GOT3 (cell line): ENCODE measurements at places on chromosomes 7 and 10.

GRCh38 chr7:36448781-36449379, 59.2 kb downstream of the ANLN start:
- no peak for DNase-seq

- DNase-seq = no peak
Measured at GRCh38 chr7:157151626-157152339, 13.1 kb downstream of the UBE3C start.

DNA sequence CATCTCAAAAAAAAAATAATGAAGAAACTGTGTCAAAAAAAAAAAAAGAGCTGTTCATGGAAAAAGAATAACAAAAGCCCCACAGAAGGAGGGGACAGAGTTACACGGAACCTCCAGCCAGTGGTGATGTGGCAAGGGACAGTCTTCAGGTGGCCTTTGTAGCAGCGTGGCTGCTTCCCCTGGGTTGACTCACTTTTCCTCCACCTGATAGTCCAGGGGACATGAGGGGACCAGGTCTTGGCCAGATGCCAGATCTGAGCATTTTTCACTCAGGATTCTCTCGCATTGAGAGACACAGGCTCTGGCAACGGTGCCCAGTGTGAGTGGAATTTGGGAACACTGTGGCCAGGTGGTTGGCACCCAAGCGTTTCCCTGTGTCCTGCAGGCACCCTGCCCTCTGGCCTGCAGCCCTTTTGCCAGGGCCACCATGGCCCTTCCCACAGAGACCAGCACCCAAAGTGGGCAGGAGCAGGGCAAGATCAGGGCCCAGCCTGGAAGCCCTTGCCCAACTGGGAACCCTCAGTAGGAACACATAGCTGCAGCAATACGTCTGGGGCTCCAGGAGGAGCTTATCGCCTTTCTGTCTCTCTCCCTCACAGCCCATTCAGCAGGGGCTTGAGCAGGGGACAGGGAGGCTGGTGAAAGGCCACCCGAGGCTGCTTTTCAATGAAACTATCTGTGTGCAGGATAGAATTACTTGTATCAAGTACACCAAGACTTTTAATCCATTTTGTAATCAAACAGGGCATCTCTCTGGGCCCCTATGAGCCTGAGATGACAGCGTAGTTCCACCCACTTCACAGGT, 159.1 kb downstream of the UBE2H start:
- no peak for DNase-seq

- DNase-seq = no peak
Measured at GRCh38 chr10:117546581-117547015, 4.1 kb downstream of the EMX2 start.

DNA sequence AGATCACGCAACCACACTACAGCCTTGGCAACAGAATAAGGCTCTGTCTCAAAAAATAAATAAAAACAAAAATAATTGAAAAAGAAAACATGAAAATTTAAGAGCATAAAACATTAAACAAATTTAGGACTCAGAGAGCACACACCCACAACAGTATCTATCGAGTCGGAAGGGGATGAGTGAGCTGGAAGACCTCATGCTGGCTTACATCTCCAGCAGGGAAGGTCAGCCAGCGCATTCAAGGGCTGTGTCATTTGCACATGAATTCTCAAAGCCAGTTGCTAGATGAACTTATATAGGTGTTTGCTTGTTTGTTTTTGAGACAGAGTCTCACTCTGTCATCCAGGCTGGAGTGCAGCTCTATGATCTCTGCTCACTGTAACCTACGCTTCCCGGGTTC, 50.3 kb downstream of the SRRM3 start:
- no peak for DNase-seq

- no peak for DNase-seq
Measured at GRCh38 chr7:55441774-55442522, 76.8 kb downstream of the LANCL2 start.

DNA sequence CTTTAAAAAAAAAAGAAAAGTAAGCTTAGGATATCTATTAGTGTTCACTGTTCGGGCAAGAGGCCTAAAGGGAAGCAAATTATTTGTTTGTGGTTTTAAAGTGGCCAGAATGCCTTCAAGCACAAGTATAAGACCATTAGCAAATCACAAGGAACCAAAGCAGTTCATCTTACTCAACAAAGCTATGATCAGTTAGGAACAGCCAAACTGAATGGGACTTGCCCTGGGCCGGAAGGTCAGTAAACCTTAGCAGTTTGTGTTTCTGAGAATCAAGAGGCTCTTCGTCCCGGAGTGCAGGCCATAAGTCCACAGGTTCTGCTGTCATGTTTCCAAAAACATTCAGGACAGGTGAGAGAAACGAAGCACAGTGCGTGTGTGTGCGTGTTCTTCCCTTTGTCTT, 4.5 kb downstream of the FBXW4 start:
- no peak for DNase-seq

- no peak for DNase-seq
Measured at GRCh38 chr7:128135159-128135514, 103.9 kb upstream of the LRRC4 start.

DNA sequence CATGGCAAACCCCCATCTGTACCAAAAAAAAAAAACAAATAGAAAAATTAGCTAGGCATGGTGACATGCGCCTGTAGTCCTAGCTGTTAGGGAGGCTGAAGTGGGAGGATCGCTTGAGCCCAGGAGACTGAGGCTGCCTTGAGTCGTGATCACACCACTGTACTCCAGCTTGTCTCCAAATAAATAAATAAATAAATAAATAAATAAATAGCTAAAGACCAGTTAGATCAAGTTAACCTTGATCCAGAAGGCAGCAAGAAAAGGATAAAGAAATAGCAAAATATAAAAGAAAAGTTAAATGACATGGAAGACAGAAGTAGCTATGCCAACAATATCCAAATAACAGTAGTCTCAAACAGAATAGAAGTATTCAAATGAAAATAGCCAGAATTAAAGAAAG, 132.2 kb upstream of the SH2B2 start:
- DNase-seq = no peak

DNA sequence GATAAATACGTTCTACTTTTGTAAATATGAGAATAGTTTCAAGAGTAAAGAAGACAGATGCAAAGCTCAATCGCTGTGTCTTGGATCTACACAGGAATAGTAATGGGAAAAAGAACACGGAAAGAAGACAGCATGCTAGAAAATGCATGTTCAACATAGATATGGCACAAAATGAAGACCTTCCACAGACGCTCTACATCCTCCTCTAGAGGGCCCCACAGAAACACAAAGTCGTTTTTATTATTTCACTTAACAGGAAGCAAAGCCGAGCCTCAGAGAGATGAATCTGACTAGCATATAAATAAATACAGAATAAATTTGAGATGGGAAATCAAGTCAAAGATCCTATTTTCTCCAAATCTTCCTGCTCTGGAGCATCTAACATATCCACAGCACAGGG, 292.6 kb downstream of the PARD3 start:
- no peak for DNase-seq

GRCh38 chr7:48548667-48549066, 375.7 kb upstream of the CDC14C start:
- DNase-seq = no peak

DNA sequence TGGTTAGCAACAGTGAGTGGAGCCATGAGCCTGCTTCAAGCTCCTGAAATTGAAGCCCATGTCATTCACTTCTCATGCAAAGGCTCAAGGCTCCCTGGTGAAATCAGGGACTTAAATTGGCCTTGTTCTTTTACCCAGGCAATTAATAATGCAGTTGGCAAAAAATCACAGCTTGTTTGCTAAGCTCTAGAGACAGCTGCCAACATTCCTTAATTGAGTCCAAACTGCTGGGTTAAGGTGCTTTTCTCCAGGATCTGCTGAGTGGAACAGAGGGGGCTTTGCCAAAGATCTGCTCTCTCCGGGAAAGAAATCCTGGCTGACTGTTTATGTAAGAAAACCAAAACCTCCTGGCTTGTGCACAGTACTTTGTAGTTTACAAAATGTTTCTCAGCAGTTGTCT, 257.6 kb upstream of the GHITM start:
- no peak for DNase-seq

DNA sequence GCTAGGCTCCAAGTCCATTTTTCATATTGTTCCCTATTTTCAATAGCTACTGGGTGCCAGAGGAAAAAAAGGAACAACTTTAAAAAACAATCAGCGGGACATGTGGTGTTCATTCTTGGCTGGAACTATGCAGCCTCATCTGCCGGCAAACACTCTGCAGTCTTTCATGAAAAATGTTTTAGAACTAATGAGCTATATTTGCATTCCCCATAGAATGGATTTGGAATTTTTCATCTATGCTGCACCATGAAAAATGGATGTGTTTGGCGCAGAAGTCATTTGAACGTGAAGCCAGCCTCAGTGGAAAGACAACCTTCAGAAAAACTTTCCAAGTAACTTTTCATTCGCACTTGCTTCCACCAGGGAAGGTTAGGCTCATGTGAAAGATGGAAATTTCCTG, 270.5 kb downstream of the SKAP2 start:
- DNase-seq = no peak
